Cerebellum (tissue), 4 donors: ENCODE measurements at places on chromosomes 7 and 10.

DNA sequence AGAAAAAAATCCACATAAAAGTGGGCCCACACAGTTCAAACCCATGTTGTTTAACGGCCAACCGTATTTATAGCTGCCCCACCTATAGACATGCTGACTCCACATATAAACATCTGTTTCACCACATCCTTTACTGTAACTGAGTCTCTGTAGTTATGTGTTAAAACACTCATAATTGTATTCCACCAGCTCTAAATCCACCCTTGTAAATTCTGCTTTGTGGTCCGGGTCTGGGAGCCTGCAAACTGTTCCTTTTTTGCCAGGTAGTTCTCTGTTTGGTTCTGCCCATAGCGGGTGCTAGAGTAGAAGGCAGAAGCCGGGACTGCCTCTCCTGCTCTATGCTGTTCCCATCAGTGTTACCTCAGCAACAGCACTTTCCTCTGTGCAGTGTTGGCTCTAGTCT, 20.2 kb upstream of the FHIP2A start:
- DNase-seq: no peak

- no peak for DNase-seq
Observed at GRCh38 chr7:50795253-50795652, 12.6 kb upstream of the GRB10 start.

- DNase-seq: peak; percentile 37
Observed at GRCh38 chr10:22252801-22253579, 35.2 kb upstream of the EBLN1 start.

DNA sequence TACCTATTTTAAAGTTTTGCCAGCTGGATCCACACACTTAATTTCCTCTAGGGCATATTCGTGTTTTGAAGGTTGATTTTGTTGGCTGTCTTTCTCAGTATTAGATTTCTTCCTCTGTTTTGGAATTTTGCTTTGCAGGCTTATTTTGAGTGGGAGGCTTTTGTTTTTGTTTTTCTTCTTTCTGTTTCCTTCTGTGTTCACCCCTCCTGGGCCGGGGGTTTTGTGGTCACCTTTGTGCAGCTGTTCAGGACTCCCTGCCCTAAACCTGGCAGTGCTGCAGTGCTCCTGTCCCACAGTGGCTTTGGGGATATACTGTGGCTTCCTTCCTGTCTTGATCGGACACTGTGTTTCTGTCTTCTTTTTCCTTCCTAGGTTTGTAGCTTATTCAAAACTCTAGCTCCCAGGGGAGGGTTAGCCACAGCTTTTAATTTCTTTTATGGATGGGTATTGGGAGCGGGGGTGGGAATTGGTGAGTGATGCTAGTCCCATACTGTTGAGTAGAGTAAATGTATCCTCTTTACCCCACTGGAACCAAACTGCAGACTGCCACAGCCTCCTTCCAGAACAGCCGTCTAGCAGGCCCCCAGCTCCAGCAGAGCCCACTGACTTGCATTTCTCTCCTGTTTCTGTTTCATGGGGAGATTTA, 228.7 kb upstream of the FZD8 start:
- no peak for DNase-seq

GRCh38 chr10:103257812-103258211, 12.1 kb downstream of the RPEL1 start:
- DNase-seq: no peak

DNA sequence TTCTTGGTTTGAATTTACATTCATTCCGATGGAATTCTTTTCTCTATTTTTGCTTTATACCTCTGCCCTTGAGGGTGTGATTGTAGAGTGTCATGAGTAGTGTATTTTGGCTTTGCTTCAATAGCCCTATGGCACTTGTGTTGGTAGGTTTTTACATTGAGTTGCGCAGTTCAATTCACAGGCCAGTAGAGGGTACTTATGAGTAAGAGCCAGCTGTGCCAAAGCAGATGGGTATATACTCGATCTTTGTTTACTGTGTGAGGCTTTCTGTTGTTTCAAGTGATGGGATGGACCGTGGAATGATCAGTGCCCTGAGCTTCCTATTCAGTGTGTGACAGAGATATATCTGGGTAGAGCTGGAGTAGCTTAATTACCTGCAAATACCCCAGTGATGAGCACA, 4.3 kb upstream of the AKR1C3 start:
- DNase-seq: no peak

GRCh38 chr10:29966269-29966668, 93.1 kb downstream of the JCAD start:
- no peak for DNase-seq

DNA sequence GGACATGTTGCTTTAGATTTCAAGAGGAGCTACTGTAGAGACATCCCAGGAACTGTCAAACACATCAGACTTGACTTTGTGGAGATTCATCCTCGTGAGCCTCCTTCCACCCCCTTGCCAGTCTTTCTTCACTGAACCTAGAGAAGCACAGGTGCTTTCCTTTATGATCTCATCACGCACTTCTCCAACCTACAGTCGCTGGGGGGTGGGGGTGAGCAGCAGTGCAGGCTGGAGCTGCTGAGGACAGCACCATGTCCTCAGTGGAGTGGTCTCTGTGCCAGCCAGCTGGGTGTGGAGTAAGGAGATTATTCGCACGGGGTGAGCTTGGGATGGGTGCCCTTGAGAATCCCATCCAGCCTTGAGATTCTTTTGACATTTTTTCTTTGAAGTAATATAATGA, 88.1 kb downstream of the VOPP1 start:
- DNase-seq: no peak

DNA sequence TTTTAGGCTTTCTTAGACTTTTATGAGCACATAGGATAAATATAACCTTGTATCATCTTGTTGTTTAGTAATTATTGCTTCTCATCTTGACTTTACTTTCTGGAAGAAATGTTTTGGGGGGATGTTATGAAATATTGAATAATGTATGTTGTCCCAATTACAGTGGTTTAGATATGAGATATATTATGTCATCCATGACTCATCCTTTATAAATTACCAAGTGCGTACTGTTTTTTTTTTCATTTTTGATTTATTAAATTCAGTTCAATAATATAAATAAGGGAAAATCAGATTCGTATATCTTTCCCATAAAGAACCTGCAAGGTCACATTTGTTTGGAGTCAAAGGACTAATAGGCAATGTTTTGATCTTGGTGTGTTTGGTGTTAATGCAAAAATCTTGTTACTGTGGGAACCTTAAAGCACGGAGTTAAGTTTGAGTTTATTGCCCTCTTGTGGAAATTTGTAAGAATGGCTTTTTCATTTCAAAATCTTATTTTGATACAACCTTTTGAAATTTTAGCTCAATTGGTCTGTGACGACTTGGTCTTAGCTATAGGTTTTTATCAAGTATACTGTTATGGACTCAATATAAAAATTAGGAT, 108.6 kb downstream of the SRI start:
- peak; percentile 70 for DNase-seq

DNA sequence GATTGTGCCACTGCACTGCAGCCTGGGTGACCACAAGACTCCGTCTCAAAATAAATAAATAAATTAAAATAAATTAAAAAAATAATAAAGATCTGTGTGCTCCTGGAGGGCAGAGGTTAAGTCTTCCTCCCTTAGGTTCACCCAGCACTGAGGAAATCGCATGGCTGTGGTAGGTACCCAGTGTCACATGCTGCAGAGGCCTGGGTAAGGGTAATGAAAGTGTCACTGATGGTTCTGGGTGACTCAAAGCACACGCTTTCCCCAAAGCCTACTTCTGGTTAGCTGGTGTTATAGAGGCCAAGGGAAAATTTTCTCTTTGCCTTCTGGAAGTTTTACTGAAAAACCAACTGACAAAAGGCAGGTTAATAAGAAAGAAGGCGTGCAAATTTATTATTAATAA, 88.8 kb upstream of the ITGB1 start:
- no peak for DNase-seq

DNA sequence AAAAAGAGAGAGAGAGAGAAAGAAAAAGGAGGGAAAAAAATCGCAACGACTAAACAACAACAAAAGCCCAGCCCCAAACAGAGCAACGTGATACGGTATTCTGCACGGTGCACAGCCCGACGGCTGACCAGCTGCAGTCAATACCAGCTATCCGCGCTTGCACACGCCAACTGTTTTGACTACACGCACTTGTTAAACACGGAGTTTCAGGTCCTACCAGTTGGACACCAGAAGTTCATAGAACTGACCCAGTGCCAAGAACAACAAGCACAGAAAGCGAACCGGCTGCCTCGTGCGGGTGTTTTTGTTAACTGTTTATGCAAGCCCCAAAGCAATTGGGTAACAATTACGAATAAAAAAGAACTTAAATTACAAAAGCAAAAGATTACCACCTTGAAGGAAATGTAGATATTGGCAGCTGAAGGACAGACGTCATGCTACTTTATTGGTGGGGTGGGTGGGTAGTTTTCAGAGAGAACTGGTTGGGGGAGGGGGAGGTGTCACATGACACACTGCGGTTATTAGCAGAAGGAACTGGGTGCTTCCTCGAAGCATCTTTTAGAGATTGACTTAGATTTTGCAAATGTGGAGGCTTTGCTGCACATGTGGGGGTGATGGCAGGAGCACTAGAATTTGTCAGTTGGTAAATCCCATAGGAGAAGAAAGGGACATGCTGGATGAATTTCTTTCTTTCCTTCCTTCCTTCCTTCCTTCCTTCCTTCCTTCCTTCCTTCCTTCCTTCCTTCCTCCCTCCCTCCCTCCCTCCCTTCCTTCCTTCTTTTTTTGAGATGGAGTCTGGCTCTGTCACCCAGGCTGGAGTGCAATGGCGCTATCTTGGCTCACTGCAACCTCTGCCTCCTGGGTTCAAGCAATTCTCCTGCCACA, 110.6 kb upstream of the EFCAB10 start:
- DNase-seq: no peak
